Activated CD8-positive, alpha-beta T cell treated with anti-CD3 and anti-CD28 coated beads, Interleukin-2, amount 10 ng/mL, durations not matched to agents 7 days and 5 days (primary cell): ENCODE measurements at places on chromosomes 13 and 19. TPM values are rescaled to one million over a fixed set of nuclear protein-coding genes. Genes with fewer than 3 reads are reported as not detected.

DNA sequence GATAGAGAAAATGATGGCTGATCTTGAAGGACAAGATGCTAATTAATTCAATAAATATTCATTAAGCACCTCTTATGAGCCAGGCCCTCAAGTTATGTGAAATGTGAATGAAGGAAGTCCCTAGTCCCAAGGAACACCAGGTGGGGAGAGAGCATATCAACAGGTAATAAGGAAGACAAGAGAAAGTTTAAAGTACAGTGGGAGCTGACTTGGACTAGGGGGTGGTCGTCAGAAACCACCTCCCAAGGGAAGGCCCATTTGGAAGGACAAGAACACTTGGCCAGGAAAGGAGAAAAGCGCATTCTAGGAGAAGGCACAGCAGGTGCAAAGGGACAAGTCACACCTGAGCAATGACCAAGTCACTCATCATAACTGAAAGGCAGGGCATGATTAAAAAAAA is 72.7 kb downstream of the DOCK9 start:
- no peak for DNase-seq
- H3K27ac ChIP-seq, result no peak overlapping the region
- H3K4me1 ChIP-seq, result peaks cover 15% of the 10 kb centered on the region
- peaks cover 58% of the 10 kb centered on the region for H3K36me3 ChIP-seq

DNA sequence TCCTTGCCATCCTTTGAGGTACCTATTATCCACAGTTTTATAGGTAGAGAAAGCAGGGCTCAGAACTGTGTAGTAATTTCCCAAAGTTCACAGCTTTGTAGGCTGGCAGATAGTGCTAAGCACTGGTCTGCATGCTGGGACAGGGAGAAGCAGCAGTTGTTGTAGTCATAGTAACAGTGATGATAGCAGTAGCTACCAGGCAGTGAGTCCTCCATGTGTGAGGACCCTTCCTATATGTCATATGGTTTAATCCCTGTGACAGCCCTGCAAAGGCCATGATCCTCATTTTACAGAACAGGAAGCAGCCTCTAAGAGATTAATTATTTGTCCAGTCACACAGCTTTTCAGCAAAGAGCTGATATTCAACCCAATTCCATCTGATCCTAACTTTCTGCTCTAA is 21.0 kb downstream of the SERP2 start:
- H3K4me1 ChIP-seq, result no peaks in the 10 kb centered on the region
- H3K27ac ChIP-seq, result no peak overlapping the region
- DNase-seq, result no peak
- H3K36me3 ChIP-seq, result no peaks in the 10 kb centered on the region

DNA sequence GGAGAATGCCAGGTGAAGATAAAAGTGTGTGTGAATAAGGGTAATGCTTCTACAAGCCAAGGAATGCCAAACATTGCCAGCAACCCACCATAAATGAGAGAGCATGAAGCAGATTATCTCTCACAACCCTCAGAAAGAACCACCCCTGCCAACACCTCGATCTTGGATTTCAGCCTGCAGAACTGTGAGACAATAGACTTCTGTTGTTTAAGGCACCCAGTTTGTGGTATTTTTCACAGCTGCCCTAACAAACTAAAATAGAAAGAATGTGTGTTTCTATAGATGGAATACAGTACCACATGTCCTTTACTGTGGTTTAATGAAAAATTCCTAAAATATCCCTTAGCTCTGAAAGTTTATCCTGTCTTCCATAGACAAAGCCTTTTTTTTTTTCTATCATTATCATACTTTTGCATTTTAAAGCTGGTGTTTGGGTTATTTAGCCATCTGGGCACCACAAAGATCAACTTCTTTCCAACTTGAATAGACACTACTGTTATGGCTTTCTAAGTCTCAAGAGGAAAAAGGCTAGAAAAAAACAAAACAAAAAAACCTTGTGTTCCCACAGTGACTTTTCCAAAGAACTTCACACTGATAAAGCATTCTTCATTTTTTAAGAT is 505.6 kb downstream of the KCTD12 start:
- H3K27ac ChIP-seq, result no peak overlapping the region
- no peak overlapping the region for H3K4me3 ChIP-seq
- H3K27me3 ChIP-seq, result no peaks in the 10 kb centered on the region
- no peaks in the 10 kb centered on the region for H3K36me3 ChIP-seq

GRCh38 chr19:12400633-12401502 is at the start of gene ZNF799:
ZNF799 (minus strand) TSS chr19:12401271; CDS start chr19:12401070, 201 bp downstream.
- peaks cover 9% of the 10 kb centered on the region for H3K4me1 ChIP-seq
- DNase-seq, result peak; percentile 92
- no peaks in the 10 kb centered on the region for H3K27me3 ChIP-seq

- H3K4me1 ChIP-seq, result peaks cover 21% of the 10 kb centered on the region
- no peak overlapping the region for H3K27ac ChIP-seq
- no peaks in the 10 kb centered on the region for H3K27me3 ChIP-seq
- no peaks in the 10 kb centered on the region for H3K36me3 ChIP-seq
- DNase-seq, result no peak
- no peak overlapping the region for H3K4me3 ChIP-seq
Measured at GRCh38 chr13:35159041-35159440, 217.0 kb downstream of the NBEA start.

DNA sequence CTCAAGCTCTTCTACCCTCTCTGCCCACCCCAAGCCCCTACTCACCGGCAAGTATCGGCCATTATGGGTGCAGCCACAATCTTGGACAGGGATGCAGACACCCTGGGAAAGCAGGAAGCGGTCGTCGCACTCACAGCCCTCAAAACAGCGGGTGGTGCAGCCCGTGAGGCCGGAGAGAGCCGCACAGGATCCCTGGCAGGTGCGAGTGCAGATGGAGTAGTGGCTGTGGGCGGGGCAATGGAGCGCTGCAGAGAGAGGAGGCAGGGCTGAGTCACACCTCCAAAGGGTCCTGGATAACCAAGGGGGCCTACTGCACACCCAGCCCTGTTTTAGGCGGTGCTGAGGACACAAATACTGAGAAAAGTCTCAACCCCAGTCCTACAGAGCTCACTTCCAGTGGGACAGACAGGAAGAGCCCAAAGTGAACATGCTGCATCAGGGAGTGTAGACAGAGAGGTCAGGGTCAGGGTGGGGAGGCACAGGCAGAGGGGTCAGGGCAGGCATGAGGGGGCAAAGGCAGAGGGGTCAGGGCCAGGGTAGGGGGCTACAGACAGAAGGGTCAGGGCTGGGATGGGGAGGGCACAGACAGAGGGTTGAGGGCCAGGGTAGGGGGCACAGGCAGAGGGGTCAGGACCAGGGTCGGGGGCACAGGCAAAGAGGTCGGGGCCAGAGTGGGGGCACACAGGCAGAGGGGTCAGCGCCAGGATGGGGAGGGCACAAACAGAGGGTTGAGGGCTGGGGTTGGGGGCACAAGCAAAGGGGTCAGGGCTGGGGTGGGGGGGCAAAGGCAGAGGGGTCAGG is 24.2 kb upstream of the FBL start:
- no peak overlapping the region for H3K27ac ChIP-seq
- H3K36me3 ChIP-seq, result no peaks in the 10 kb centered on the region
- H3K4me3 ChIP-seq, result no peak overlapping the region
- DNase-seq, result no peak

GRCh38 chr19:36207605-36208252 is 6.7 kb downstream of the ZNF565 start:
- H3K36me3 ChIP-seq, result no peaks in the 10 kb centered on the region
- no peaks in the 10 kb centered on the region for H3K27me3 ChIP-seq
- H3K27ac ChIP-seq, result no peak overlapping the region
- H3K4me3 ChIP-seq, result no peak overlapping the region
- no peak for DNase-seq

DNA sequence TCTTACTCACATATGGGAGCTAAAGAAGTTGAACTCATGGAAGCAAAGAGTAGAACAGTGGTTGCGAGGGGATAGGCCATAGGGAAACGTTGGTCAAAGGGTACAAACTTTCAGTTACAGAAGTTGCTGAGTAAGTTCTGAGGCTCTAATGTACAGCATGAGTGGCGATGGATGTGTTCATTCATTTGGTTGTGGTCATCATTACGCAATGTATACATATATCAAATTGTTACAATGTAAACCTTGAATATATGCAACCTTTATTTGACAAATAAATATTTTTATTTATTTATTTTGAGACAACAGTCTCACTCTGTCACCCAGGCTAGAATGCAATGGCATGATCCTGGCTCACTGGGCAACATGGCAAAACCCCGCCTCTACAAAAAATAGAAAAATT is 38.7 kb downstream of the ZIC5 start:
- H3K27me3 ChIP-seq, result peaks cover 21% of the 10 kb centered on the region
- peaks cover 6% of the 10 kb centered on the region for H3K4me1 ChIP-seq
- no peak overlapping the region for H3K27ac ChIP-seq
- no peaks in the 10 kb centered on the region for H3K36me3 ChIP-seq

DNA sequence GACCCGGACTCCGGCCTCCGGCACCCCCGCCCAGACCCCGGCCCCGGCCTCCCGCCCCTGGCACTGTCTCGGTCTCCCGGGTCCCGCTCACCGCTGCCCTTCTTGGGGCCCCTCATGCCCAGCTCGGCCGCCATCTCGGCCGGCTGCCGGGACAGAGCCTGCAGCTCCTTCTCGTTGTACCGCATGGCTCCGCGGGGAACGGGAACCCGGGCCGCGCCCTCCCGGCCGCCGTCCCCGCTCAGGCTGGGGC is 140 bp downstream of the PLEKHJ1 start:
- peaks cover 59% of the 10 kb centered on the region for H3K36me3 ChIP-seq
- peaks cover 56% of the 10 kb centered on the region for H3K4me1 ChIP-seq
- peak overlapping the region; percentile 100 for H3K27ac ChIP-seq
- peak overlapping the region; percentile 99 for H3K4me3 ChIP-seq
- no peak for DNase-seq

GRCh38 chr13:34667286-34668218 is 274.5 kb upstream of the NBEA start:
- no peaks in the 10 kb centered on the region for H3K36me3 ChIP-seq
- no peak overlapping the region for H3K4me3 ChIP-seq
- H3K4me1 ChIP-seq, result no peaks in the 10 kb centered on the region
- no peaks in the 10 kb centered on the region for H3K27me3 ChIP-seq

DNA sequence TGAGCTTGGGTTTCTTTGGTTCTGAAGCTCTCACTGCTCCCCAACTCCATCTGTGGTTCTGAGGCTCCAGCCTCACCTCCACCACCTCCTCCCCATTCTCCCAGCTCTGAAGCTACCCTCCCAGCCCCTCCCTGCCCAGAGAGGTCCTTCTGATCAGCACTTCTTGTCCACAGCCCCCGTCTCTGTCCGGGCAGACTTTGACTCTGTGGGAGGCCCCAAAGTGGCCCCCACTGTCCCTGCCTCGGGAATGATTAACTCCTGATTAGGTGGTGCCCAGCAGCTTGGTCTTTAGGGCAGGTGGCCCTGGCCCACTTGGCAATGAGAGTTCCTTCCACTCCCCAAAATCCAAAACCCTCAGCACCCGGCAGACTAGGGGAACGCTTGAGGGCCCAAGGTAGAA is 14.4 kb downstream of the EVI5L start:
- H3K36me3 ChIP-seq, result no peaks in the 10 kb centered on the region
- no peaks in the 10 kb centered on the region for H3K4me1 ChIP-seq
- no peak overlapping the region for H3K27ac ChIP-seq
- no peaks in the 10 kb centered on the region for H3K27me3 ChIP-seq
- no peak overlapping the region for H3K4me3 ChIP-seq
- DNase-seq, result no peak

DNA sequence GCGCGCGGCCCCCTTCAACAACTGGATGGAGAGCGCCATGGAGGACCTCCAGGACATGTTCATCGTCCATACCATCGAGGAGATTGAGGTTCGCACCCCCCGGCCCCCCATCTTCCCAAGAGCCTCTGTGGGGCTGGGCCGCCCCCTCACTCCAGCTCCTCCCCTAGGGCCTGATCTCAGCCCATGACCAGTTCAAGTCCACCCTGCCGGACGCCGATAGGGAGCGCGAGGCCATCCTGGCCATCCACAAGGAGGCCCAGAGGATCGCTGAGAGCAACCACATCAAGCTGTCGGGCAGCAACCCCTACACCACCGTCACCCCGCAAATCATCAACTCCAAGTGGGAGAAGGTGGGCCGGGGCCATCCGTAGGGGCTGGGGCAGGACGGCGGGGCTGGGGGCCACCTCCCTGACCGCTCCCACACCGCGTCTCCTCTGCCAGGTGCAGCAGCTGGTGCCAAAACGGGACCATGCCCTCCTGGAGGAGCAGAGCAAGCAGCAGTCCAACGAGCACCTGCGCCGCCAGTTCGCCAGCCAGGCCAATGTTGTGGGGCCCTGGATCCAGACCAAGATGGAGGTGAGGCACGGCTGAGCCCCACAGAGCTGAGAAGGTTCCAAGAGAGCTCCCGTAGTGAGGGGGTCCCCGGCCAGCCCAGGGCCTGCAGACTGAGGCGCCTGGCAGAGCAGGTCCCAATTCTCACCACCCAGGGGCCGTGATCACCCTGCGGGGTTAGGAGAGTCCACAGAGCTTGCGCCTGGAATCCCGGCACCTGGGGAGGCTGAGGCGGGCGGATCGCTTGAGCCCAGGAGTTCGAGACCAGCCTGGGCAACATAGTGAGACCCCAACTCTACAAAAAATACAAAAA is 20.1 kb downstream of the CAPN12 start:
- no peaks in the 10 kb centered on the region for H3K27me3 ChIP-seq
- peaks cover 3% of the 10 kb centered on the region for H3K4me1 ChIP-seq
- H3K27ac ChIP-seq, result no peak overlapping the region
- peaks cover 38% of the 10 kb centered on the region for H3K36me3 ChIP-seq

GRCh38 chr19:13160557-13160956 is 10.3 kb downstream of the IER2 start:
- H3K36me3 ChIP-seq, result peaks cover 30% of the 10 kb centered on the region
- H3K4me3 ChIP-seq, result peak overlapping the region; percentile 50
- DNase-seq, result no peak
- H3K27me3 ChIP-seq, result no peaks in the 10 kb centered on the region
- peaks cover 75% of the 10 kb centered on the region for H3K4me1 ChIP-seq

- no peak overlapping the region for H3K4me3 ChIP-seq
- peaks cover 12% of the 10 kb centered on the region for H3K4me1 ChIP-seq
- H3K27ac ChIP-seq, result no peak overlapping the region
Measured at GRCh38 chr19:3068071-3068470, 5.8 kb upstream of the TLE5 start.

- peaks cover 55% of the 10 kb centered on the region for H3K4me1 ChIP-seq
- H3K27me3 ChIP-seq, result no peaks in the 10 kb centered on the region
- no peak overlapping the region for H3K4me3 ChIP-seq
- DNase-seq, result peak; percentile 47
- no peak overlapping the region for H3K27ac ChIP-seq
- H3K36me3 ChIP-seq, result peaks cover 5% of the 10 kb centered on the region
Measured at GRCh38 chr13:74253161-74253560, 119.0 kb upstream of the KLF12 start.

GRCh38 chr19:21749090-21749489 is 18.3 kb downstream of the ZNF100 start:
- no peaks in the 10 kb centered on the region for H3K4me1 ChIP-seq
- no peak overlapping the region for H3K27ac ChIP-seq
- no peak for DNase-seq
- H3K27me3 ChIP-seq, result no peaks in the 10 kb centered on the region
- no peak overlapping the region for H3K4me3 ChIP-seq

Gene C13orf46
- total RNA-seq, result 3.1 TPM

Gene MEIOSIN
- total RNA-seq, result not detected

Gene SIGLEC5
- not detected for total RNA-seq

Gene ZSCAN4
- not detected for total RNA-seq

Gene LRRC4B
- total RNA-seq, result not detected

Gene FCHO1
- 55.0 TPM for total RNA-seq

Gene PLA2G4C
- 0.73 TPM for total RNA-seq

Gene SELENOV
- not detected for total RNA-seq
